T1000 (cell line): ENCODE measurements at places on chromosomes 1 and 21.

DNA sequence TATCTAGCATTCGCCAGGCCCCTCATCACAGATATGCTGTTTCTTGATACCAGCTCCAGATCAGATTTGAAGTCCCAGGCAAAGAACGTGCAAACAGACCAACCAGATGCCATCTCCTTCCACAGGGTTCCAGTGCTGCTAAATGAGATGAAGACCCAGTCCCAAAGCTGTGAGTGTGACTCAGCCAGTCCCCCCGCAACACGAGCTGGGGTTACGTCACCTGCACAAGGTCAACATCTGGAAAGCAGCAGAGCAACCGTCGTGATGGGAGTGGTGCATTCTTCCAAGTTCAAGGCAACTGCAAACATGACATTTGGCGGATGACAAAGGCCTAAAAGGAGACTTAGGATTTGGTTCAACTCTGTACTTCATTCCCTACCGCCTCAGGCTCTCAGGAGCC, 69.6 kb upstream of the TIAM1 start:
- DNase-seq, result no peak

DNA sequence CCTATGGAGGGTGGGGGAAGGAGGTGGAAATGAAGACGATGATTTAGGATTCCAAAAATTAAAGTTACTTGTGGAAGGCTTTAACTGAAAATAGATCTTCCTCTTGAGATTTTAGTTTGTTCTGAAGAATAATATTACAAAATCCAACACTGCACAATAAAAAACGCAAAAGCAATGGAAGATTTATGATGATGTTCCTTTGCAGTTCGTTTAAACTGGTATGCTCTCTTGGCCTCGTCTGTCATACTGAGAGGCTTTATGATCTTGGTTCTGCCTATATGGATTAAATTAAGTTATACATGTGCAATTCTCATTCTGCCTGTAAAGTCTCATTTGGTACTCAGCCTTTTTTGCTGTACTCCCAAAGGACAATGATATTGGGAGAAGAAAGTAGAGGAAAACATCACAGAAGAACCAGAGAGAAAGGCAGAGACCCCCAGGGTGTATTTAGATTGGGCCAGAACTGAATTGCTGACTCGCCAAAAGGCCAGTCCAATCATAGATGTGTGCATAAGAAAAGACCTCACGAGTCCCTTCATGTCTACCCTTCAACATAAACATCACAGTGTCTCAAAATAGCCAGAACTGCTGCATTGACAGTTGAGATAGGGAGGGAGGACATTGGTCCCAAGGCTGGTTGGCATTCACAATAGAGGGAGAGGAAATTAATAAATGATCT, 188.6 kb downstream of the GREM2 start:
- no peak for DNase-seq

DNA sequence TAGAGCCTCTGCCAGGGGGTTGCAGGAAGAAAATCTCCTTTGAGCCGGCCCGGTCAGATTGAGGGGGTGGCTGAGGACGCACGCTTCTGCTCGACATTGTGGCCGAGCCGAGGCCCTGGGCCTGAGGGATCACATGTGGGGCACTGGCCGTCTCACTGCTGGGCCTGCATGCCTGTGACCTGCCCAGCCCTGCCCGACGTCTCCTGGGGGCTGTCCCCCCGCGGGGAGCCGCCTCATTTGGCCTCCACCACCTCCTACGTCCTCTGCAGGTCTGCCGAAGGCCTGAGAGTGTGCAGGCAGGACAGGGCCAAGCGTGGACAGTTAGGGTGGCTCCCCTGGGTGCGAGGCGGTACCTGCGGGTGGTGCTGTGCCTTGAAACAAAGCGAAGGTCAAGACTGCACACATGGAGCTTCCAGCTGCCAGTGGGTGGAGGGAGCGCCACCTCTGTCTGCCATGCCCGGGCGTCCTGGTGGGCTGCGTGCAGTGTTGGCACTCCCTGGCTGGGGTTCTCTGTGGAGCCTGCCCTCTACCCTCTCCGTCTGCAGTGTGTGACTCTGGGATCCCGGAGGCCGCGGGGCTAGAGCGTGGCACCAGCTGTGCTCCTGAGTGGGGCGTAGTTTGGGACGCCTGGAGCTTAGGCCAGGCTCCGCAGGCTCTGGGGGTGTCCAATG, 51.7 kb downstream of the PCNT start:
- DNase-seq, result no peak

DNA sequence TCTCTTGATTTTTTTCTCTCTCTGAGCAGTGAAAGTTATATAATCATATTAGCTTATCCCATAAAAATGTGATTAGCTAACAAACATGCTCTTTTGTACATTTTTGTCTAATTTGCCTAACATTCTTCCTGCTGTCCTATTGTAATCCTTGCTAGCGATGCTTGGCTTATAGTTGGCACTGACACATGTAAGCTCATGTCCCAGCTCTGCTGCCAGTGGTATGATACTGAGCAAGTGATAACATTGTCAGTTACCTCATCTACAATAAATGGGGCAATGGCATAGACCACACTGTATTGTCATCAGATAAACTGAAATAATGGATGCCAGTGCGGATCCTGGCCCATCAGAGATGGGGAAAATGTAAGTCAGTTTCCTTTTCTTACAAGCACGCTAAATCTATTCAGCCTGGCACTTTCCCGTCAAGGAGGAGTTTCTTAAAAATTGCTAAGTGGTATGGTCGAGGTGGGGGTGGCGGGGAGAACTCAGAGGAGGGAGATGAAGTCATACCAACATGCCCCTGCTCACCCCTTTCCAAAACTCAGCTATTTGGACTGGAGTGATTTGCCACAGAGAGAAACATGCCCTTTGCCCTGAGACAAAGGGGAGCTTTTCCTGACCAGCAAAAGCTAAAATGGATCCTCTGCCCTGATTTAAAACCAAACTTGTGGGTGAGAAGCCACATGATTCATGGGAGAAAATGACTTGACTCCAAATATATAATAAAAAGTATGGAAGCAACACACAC, 1.3 kb downstream of the FYB2 start:
- DNase-seq, result no peak

DNA sequence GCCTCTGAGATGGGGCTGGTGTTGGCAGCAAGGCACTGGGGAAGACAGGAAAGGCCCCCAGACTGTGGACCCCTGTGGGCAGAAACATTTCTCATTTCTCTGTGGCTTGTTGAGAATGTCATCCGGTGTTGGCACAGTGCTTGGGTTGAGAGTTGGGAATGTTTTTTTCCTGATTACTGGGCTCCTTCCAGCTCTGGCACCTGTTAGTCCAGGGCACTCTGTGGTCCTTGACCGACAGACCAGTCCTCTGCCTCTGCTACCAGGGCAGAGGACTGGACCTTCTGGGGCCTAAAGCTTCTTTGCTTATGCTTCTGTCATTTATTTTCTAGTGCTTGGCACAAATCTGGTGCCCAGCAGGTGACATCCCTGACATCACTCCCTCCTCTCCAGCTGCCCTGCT, 4.8 kb upstream of the SPRR5 start:
- no peak for DNase-seq

- no peak for DNase-seq
Measured at GRCh38 chr1:117653732-117654492, 48.1 kb downstream of the TENT5C start.

- no peak for DNase-seq
Measured at GRCh38 chr1:79594121-79594698, 587.7 kb upstream of the ADGRL4 start.

- DNase-seq, result no peak
Measured at GRCh38 chr1:98887507-98887906, 117.2 kb downstream of the PLPPR5 start.

- no peak for DNase-seq
Measured at GRCh38 chr1:67307251-67308060, at the start of gene IL12RB2. Gene IL12RB2 (plus strand): TSS chr1:67307873. CDS start chr1:67320369, 12,496 bp downstream.

- DNase-seq, result no peak
Measured at GRCh38 chr1:230639714-230640209, 2.5 kb upstream of the COG2 start.

GRCh38 chr1:43914576-43915525, 18.8 kb upstream of the ARTN start:
- DNase-seq, result no peak

DNA sequence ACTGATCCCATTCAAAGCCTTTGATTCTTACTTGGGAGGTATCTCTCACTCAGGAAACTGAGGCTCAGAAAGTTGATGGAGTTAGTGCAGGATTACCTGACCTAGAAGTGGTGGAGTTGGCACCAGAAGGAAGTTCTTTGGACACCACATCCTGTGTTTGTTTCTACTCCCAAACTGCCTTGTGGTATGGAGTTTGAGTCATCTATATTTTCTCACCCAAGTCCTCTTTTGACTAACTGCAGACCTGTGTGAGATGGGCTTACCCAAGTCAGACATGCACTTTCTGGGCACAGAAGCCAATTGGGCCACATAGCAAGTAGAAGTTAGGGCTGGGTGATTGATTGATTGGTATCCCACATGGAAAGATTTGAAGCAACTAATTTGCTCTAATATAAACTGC, 36.1 kb downstream of the FGGY start:
- DNase-seq, result no peak

DNA sequence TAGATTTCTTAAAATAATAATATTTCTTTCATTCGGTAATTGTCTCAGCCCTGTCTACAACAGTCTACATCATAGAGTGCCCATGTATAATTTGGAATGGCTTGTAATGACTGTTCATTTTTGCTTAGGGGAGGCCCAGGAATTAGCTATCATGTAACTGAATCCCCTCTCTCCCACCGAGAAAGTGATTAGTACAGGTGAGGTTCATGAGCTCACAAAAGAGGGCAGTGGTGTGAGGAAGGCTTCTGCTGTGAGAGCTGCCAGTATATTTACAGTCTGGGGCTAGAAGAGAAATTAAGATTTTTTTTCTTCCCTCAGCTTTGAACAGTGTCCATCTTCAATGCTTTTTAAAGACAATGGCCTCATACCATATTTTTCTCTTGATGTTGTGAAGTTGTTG, 340.7 kb downstream of the ADGRL2 start:
- DNase-seq, result no peak

DNA sequence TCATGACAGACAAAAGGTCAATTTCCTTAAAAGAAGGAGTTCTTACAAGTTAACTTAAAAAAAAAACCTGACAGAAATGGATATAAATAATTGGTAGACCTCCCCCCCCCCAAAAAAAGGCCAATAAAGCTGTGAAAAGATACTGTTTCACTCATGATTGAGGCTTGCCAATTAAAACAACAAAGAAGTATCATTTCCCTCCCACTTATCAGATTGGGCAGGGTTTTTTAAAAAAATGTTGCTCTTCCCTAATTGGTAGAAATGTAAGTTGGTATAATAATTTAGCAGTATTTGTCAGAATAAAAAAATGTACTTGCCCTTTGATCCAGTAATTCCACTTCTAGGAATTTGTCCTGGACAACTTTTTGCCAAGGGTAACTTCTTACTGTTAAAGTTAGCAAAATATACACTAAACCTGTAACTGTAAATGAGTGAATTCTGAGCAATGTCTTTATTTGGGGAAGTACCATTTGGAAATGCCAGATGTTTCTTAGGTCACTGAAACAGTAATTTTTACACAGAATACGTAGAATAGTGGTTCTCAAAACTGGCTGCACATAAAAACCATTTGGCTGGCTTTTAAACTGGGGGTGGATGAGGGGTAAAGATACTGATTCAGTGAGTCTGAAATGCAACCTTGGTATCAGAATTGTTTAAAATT, 17.5 kb downstream of the RNF2 start:
- DNase-seq, result no peak

- DNase-seq, result no peak
Measured at GRCh38 chr1:192580351-192580962, 4.9 kb downstream of the RGS1 start.

GRCh38 chr1:169102567-169102966, 3.9 kb upstream of the ATP1B1 start:
- peak; percentile 10 for DNase-seq

- no peak for DNase-seq
Measured at GRCh38 chr1:116911779-116912469, 2.2 kb downstream of the PTGFRN start.

DNA sequence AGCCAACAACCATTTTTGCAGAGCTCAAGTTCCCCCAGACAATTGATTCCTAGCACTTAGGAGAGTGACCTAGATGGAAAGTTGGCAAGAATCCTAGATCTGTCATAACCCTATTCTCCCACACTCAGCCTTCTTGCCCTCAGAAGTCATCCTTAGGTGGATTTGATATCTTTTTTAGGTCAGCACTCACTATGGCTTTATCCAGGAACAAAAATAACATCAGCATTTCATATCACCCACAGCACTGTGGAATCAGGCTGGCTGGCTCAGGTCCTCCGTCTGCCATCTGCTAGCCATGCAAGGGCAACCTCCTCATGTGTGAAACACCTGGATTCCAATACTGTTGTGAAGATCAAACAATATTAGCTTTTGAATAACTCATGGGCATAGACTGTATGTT, 6.0 kb downstream of the DPT start:
- no peak for DNase-seq

DNA sequence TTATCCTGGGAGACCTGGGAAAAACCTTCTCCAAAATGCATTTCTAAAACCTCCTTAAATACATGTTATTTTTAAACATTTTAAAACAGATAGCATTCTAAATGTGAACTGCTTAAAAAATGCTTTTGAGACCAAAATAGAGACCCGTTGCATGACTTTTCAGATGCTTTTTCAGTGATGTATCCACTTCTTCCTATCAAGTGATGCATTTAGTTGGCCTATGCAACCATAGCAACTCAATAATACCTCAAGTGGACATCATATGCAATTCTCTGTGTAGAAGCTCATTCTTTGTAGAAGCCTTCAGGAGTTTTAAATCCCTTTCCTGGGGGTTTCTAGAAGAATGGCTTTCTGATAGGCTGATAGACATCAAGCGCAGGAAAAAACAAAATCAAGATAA, 94.5 kb upstream of the RAVER2 start:
- DNase-seq, result no peak
